CD4-positive, CD25-positive, alpha-beta regulatory T cell (primary cell): ENCODE measurements at places on chromosomes 7 and 10.

DNA sequence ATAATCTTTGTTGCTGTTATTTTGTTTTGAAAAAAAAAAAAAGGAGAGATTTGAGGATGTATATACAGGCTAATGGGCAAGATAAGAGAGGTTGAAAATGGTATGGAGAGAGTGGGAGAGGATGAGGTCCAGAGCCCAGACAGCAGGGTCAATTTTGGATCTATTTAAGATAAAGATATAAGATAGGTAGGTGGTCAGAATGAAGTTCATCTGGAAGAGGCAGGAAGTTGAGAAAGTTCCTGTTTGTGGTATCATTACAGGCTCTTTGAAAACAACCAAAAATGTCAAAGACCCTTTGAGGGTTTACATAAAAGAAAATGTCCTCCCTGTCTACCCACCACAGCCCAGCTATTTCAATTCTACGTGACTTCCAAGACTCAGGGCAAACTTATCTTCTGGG, 7.5 kb downstream of the CEP41 start:
- no peak for DNase-seq

- no peak for DNase-seq
Observed at GRCh38 chr10:62072901-62073300, 171.4 kb downstream of the ARID5B start.

DNA sequence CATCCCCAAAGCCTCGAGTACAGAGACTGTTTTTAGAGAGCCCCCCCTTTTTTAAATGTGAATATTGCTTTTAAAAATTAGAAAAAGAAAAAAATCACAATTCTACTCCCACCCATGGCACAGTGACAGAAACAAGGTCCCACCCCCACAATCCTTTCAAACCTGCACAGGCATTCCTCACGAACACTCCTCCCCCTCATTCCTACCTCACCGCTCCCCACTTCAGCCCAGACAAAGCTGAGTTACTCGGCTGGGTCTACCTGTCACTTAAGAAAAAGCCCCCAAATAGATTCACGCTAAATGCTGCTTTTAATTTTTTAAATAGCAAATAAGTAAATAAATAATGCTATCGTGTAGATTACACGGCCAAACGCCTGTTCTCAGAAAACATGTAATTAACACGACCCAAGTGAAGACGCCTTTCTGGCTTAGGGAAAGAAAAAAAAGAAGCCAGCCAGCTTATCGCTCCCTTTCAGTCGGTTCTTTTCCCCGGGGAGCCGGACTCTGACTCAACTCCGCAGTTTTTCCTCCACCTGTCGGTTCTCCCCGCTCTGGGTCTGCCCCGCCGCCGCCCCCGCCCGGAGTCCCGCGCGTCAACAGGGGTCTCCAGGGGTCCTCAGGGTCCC, 739 bp downstream of the MPP7 start:
- no peak for DNase-seq

GRCh38 chr10:69359148-69359547, 57.6 kb downstream of the TACR2 start:
- no peak for DNase-seq

DNA sequence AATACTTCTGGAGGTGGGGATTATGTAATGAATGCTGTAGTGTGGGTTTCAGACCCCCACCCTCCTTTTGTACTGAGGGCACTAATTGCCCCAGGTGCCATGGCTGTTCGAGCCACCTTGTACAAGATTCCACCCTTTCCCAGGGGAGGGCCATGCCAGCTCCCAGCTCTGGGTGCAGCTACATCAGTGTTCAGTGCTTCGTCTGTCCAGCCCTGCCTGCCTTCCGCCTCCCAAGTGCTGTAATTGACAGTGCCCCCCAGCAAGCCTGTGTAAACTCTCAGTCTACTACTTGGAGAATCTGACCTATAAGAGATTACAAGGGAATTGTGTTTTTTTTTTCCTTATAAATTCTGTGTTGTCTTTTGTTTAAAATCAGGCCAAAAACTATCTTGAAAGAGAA, 33.0 kb downstream of the GTF2I start:
- DNase-seq, result no peak
